Testis (tissue), 5 donors: ENCODE measurements at places on chromosomes 6 and 20.

DNA sequence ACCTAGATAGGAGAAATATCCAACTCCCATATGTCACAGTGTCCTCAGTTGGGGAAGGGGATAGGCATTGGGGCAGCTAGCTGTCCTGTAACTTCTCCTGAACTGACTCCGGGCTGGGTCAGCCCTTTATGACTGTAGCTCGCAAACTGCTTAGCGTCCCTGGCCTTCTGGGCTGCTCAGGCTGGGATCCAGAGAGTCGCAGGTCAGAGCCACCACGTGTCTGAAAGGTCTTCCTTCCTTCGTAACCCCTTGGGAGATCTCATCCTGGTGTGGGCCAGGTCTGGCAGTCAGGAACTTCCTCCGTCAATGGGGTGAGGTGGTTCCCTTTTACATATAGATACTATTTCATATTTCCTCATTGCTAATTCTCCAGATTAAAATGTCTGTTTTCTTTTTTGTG is 28.8 kb upstream of the HINT3 start:
- DNase-seq = no peak

- DNase-seq = no peak
Observed at GRCh38 chr6:82910395-82910794, 155.2 kb downstream of the UBE3D start.

- no peak for DNase-seq
Observed at GRCh38 chr6:99553888-99554287, 14.6 kb downstream of the CCNC start.

DNA sequence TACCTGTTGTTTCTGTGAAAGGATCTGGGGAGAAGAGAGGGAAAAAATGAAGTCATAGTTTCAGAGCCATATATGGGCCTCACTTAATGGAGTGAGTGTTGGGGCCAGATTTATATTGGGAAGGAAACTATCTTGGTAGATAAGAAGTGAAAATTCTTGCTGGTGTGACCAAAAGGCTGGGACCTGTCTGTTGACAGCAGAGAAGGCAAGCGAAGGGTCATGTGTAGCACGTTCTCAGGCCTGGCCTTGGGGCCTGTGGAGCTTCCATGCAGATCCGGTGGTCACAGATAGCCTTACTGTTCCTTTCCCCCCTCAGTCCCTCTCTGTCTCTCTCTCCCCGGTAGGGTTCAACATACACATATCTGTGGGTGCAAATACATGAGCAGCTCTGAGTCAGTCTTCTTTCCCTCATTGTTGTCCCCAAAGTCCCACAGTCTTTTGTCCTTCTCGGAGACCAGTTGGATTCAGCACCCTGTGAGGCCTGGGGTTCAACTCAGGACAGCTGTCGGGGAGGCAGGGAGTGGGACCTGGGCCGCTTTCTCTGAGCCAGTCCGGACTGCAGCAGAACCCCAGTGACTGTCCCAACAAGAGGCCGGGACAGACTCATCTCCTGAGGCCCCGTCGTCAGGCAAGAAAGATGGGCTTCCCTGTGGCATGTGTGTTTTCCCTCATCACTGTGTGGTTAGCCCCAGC is 34.6 kb downstream of the PPP1R14C start:
- no peak for DNase-seq

DNA sequence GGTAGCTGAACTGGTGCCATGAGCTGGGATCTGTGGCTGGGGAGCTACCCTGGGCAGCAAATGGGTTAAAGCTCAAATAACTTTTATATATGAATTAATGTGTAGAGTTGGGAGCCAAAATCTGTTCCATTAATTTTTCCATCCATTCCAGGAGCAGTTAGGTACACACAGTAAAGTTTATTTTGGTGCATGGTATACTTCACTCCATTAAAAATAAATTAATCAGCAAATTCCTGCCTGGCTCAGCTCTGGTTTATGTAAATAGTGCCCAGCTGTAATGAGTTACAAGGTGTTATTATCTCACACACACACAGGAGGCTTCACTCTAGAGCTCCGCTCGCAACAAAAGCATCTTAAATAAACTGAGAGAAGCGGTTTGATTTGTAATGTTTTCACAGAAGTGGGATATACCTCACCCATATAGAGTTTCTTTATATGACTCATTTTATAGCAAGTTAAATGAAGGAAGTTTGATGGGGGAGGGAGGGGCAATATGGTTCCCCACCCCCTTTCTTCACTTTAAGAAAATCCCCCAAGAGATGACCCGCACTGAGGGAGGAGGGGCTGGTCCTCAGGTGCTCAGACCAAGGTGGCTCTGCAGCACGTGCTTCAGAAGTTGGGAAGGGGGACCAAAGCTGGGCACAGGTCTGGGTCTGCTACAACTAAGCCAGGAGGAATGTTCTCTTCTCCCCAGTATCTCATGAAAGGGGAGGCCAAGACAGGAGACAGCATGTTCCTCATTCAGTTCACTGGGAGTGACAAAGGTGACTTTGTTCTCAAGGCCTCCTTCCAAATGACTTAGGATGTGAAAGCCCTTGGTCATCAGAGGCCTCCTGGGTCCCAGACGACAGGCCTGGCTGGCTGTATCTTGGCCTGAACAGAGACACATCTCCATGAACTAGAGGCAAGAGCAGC is 10.5 kb upstream of the FAM83C start:
- no peak for DNase-seq

GRCh38 chr6:16106991-16107787 is 21.7 kb upstream of the MYLIP start:
- DNase-seq = no peak

GRCh38 chr6:84877515-84878210 is 113.3 kb upstream of the TBX18 start:
- no peak for DNase-seq
